CD4-positive, alpha-beta T cell treated with Interleukin-4 for 4 hours (primary cell): ENCODE measurements at places on chromosomes 1 and 21.

DNA sequence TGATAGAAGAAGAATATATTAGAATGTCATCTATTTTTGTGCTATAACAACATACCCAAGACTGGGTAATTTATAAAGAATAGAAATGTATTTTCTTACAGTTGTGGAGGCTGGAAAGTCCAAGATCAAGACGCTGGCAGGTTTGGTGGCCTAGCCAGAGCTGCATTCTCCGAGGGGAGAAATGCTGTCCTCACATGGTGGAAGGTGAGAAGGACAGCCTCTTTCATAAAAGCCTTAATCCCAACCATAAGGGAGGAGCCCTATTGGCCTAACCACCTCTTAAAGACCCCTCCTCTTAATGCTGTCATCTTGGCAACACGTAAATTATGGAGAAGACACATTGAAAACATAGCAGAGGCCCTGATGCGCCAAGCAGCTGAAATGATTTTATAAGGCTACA lies 60.1 kb upstream of the KAZN start:
- no peak for DNase-seq

DNA sequence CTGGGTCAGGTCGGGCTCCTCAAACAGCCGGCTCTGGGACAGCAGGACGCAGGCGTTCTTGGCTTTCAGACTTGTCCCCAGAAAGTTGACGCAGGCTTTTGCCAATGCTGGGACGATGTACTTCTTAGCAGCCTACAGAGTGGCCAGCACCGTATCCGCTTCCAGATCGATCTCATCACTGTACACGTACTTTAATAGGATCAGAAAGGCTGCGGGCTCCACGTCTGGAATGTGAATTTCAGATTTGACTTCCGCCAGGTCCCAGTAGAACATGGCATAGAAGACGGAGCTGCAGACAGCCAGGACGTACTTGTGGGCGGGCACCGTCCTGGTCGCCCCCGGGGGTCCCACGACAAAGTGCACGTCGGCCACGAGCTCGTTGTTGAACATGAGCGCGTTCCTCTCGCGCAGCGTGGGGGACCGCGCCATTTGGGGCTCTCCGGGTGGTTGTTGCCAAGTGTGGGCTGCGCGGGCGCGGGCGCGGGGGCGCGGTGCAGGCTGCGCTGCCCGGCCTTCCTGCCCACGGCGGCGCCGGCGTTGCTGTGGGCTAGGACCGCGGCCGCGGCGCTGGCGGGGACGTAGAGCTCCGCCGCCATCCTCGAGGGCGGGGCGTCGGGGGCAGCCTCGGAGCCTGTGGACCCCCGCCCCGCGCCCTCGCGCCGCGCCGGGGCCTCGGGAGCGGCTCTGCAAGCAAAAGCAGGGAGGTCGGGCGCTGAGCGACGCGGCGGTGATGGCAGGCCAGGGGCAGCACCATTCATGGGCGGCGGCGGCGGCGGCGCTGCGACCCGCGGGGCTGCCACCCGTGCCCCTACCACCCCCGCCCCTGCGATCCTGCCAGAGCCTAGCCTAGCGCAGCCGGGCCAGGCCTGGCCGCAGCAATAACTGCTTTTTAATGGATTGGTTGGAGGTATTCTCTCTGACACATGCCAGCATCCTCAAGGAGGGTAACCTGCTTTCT lies 10.6 kb downstream of the CNR2 start:
- no peak for DNase-seq

DNA sequence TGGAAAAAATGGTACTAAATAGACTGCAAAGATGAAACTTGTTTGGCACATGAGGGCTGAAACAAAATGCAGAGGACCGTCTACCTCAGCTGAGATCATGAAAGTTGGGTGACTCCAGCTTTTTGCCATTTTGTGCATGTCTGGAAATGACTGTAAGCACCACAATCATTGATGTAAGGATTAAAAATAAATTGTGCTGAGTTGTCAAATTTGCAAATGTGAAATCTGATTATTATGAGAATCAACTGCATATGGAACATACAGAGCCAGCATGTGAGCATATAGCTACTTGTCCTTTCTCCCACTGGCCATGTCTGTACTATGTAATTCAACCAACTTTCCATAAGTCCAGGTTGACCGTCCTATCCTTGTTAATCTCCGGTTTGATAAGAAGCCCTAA lies 736.9 kb upstream of the PRMT6 start:
- no peak for DNase-seq

- no peak for DNase-seq
Observed at GRCh38 chr1:65045022-65045817, 78.9 kb upstream of the JAK1 start.

- DNase-seq: no peak
Observed at GRCh38 chr1:116916002-116916401, 6.3 kb downstream of the PTGFRN start.

GRCh38 chr1:77156214-77156613 lies 63.0 kb downstream of the PIGK start:
- DNase-seq: no peak

- DNase-seq: no peak
Observed at GRCh38 chr21:34795548-34796180, 126.9 kb downstream of the CLIC6 start.

- no peak for DNase-seq
Observed at GRCh38 chr1:167137332-167137781, 43.5 kb downstream of the STYXL2 start.

GRCh38 chr1:172742599-172743500 lies 83.9 kb downstream of the FASLG start:
- peak; percentile 69 for DNase-seq

- DNase-seq: no peak
Observed at GRCh38 chr1:16094453-16095158, 21.2 kb upstream of the FAM131C start.

DNA sequence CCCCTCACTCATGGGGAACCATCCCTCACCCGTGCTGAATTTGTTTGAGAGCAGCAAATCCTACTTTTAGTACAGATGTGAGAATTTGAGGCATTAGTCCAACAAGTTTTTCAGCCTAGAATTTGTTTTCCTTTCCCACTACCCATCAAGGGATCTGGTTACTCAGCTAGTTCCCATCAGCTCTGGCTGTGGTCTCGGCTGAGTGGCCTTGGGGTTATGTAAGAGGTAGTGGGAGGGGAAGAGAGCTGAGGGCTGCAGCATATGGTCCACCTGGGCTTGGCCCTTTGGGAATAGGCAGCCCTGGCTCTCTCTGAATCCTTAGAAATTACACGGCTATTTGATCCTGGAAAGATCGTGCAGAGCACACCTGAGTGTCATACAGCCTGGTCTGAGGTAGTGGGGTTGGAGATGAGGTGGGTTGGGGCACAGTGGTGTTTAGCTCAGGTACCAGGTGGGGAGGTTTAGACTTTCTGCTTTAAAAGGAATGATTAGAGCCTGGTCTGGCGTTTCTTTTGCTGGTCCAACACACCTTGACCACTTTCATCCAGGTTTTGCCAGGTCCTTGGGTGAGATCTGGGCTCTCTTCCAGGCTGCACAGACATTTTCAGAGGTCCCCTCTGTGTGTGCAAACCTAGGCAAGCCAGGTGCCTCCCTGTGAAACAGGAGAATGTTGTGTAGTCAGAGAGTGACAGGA lies 4.2 kb downstream of the GSTM4 start:
- DNase-seq: no peak

DNA sequence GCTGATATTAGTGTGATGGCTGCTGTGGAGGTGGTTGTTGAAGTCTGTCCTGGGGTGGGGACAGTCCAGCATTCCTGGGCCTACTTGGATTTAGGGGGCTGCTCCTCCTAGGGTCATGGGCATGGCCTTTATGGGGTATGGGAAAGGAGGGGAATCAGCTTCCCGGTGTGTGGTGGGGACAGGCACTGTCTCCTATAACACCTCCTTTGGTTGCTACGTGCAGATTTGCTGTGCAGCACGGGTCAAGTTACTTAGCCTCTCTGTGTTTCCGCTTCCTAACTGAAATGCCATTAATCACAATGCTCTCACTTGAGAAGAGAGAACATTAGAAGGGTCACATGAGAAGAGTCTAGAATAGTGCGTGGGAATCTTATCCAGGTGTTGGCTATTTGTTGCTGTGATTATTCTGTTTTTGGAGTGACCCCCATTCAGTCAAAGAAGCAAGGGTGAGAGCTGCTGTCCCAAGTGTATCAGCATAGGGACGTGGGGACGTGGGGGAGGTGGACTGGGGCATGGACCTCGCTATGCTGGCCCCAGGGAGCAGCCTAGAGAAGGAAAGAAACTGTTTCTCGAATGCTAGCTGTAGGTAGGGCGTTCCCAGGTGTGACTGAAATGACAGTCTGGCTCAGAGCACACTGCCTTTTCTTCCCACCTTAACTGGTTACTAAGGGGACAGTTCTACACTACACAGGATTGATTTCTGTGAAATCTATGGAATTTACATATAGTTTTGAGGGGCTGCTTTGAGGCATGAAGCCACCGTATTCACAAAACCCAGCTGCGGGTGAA lies 19.9 kb downstream of the SOX13 start:
- no peak for DNase-seq

- DNase-seq: no peak
Observed at GRCh38 chr1:243827206-243827605, 22.8 kb downstream of the AKT3 start.

GRCh38 chr1:150650193-150650592 lies 20.8 kb upstream of the ENSA start:
- no peak for DNase-seq

DNA sequence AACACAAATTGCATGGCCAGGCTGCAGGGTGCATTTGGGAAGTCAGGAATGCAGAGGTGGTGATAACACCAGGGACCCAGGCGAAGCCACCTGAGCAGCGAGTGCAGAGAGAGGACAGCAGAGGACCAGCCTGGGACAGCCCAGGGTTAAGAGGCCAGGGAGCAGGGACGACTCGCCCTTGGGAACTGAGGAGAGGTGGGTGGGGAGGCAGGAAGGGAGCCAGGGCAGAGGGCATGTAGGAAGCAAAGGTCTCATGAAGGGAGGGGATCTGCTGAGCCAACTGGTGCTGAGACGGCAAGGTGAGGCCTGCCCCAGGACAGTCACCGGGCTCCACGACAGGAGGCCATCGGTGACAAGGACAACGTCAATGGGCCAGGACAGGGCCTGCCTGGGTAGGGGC lies 16.4 kb downstream of the KIF17 start:
- no peak for DNase-seq
